ENCODE measurements at places on chromosomes 3 and 15.

DNA sequence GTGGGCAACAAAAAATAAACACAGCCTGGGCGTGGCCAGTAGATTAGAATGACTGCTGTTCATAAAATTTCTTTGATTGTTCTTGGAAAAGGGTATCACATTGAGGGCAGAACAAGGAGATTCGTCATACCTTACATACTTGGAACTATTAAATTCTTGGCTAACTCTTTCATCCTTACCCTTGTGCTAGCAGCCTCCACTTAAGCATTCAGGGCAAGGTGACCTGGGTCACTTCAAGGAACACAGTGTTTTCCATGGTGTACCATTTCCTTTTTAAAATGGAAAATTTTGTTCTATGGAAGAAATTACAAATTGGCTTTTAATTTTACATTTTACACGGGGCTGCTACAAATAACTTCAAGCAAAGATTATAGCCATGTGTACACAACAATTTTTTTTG lies 60.8 kb downstream of the MINDY4B start:
- no peak for DNase-seq

DNA sequence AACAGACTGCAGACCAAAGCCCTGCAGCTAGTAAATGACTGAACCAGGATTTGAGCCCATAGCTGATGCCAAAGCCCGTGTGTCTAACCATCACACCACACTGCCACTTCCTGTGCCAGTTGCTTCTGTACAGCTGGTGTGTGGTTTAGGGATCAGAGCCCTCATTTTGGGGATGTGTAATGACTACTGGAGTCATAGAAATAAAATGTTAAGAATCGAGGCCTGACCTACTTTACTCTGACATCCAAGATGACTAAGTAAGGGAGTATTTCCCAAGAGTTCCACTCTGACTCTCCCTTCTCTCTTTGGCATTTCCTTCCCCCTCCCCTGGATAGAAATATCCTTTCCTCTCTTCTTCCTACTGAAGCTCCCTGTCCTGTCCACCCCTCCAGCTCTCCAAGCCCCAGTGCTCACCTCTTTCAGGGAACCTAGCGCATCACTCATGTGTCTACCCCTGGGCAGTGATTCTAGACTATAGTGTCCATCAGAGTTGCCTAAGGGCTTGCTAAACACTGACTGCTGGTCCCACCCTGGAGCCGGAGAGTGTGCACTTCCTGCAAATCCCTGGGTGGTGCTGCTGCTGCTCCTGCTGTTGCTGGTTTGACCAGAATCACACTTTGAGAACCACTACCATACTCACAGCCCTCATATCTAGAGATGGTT lies 53.8 kb downstream of the MGLL start:
- peak; percentile 94 for DNase-seq

GRCh38 chr3:4914464-4914863 lies 64.8 kb upstream of the BHLHE40 start:
- DNase-seq, result no peak

- DNase-seq, result no peak
These were observed 29.2 kb downstream of the PAQR9 start for GRCh38 chr3:142934128-142934886.

DNA sequence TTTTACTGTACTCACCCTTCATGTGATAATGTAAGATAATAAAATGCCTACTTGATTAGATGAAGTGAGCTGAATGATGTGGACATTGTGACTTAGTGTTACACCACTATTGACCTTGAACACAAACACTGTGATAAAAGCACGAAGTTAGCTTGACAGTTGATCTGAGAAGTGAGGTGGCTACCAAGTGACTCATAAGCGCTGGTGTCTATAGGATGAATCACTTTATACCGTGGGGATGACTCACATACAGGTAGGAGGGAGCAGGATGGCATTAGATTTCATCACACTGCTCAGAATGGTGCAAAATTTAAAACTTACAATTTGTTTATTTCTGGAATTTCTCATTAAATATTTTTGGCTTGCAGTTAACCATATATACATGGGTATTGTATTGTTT lies 174.7 kb upstream of the CNTN3 start:
- DNase-seq, result no peak

- no peak for DNase-seq
These were observed 3.1 kb downstream of the CFAP100 start for GRCh38 chr3:126397610-126398422.

DNA sequence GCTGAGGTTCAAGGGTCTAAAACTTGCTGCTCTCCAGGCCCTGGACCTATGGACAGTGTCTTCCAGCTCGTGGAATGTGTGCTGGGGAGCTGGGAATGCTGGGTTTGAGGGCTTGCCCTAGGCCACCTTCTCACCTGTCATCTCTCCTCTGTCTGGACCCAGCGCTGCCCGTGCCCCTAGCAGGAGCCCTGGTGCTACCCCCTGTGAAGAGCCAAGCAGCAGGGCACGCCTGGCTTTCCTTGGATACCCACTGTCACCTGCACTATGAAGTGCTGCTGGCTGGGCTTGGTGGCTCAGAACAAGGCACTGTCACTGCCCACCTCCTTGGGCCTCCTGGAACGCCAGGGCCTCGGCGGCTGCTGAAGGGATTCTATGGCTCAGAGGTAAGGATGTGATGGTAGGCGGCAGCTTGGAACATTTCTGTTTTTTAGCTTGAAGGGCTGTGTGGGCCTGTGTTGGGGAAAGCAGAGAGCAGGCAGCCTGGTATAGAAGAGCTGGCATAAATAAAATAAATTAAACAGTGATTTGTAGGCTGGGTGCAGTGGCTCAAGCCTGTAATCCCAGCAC lies 5.1 kb downstream of the CHRD start:
- no peak for DNase-seq

DNA sequence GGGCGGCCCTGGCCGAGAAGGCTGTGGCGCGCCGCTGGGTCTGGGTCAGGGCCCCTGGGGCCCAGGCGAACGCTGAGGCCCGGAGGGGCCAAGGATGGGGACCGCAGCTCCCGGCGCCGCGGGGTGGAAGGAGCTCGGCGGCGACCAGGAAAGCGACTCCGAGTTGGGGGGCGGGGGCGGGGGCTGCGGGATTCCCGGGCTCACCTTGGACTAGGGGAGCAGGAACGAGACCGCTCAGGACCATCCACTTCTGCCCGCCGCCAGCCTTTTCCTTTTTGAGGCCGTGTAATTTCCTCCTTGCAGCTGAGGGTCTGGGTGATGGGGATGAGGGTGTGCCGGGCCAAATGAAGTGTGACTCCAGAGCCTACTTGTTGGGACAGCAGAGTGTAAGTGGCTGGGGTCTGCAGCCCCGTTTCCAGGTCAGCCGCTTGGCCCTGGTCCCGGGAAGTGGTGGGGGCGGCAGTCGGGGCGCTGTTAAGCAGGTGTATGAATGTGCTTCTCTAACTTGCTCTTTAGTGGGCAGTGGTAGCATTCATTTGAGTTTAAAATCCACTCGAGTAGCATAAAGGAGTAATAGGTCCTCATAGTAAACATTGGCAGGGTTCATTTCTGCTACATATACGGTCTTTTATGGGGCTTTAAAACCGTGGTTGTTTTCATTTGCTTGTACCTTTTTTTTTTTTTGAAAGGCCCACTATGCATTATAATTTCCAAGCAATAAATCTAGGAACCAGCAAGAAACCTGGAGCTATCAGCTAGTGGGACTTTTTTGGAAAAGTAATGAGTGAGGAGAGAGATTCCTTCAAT lies 717 bp downstream of the PXK start:
- DNase-seq, result no peak

GRCh38 chr15:63373330-63373729 lies 8.3 kb downstream of the CA12 start:
- no peak for DNase-seq

- peak; percentile 12 for DNase-seq
These were observed 107.4 kb downstream of the APBA2 start for GRCh38 chr15:28993051-28993719.

DNA sequence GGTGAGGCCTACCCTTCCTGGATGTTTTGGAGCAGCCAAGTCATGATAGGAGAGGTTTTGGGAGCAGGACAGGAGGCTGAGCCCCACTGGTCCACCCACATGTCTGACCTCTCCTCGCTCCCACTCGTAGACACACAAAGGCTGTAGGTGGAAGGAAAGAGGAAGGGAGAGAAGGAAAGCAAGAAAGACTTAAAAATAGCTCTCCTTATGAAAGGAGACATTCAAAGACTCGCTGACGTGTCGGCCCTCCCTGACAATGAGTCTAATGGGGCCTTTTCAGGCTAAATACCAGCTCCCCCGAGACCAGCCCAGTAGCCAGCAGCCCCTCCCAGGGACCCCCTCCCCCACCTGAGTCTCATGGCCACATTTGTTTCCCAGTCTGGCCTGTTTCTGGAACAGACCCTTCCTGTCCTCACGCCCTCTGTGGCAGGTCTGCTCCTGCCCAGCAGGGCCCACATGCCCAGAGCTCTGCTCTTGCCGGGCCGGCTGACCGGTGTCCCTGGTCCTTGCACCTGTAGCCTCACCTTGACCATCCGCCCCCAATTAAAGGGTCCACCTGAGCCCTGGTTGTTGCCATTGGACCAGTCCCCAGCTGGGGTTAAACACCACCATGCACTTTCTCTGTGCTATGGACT lies 49.3 kb downstream of the FGD5 start:
- peak; percentile 20 for DNase-seq

DNA sequence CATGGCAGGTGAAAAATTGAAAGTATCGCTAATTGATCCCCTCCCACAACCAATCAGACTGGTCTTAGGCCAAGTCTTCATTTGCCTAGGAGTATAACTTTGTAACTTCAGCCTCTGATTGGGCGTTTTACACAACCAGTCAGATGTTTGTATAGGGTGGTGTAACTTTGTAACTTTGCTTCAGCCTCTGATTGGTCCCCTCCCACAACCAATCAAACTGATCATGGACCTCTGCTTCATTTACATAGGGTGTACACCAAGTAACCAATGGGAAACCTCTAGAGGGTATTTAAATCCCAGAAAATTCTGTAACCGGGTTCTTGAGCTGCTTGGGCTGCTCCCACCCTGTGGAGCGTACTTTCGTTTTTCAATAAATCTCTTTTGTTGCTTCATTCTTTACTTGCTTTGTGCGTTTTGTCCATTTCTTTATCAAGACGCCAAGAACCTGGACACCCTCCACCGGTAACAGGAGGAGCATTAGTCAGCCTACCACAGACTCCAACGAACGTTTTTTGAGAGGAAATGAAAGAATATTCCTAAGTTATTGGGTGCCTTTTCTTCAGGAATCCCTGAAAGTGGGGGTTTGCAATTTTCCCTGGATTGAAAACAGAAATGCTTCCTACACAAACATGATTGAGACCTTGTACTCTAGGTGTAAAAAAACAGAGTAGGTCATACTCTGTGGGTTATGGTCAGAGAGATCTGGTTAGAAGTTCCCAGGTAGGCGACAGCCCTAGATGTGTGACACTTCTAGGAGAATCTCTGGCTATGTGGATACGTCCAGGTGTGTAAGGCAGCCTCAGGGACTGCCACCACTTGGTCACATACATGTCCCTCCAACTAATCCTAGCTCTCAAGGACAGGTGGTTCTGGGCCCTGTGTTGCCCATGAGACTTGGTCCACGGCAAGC lies 5.5 kb upstream of the SACM1L start:
- DNase-seq, result no peak

DNA sequence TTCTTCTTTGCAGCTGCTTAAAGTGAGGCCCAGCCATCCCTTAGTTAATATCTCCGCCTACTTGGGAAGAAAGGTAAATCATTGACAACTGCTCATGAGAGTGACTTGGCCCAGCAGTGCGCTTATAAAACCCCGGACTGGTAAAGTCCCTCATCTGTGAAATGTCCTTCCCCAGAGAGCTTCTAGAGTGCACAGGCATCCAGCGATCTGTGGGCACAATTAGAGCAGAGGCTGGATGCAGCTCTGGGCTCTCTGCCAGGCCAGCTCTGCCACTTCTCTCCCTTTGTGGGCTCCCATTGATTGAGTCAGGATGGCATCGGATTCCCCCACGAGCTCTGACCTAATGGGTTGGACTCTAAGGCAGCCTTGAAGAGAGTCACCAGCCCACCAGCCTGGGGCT lies 219.0 kb upstream of the LINGO1 start:
- DNase-seq, result no peak

DNA sequence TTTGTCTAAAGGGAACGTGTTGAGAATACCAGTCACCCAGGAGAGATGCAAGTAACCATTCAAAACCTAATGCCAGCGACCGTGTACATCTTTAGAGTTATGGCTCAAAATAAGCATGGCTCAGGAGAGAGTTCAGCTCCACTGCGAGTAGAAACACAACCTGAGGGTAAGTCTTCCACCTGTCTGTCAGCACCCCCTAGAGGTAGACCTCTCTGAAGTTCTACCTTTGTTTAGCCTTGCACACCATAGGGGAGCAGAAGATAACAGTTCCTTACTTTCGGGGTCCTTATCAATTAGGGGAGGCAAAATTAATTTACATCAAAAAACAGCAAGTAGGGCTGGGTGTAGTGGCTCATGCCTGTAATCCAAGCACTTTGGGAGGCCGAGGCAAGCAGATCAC lies 124.4 kb downstream of the HCN4 start:
- DNase-seq, result peak; percentile 0
